ENCODE measurements at places on chromosomes 3 and 15. TPM values are rescaled to one million over a fixed set of nuclear protein-coding genes. Genes with fewer than 3 reads are reported as not detected.

DNA sequence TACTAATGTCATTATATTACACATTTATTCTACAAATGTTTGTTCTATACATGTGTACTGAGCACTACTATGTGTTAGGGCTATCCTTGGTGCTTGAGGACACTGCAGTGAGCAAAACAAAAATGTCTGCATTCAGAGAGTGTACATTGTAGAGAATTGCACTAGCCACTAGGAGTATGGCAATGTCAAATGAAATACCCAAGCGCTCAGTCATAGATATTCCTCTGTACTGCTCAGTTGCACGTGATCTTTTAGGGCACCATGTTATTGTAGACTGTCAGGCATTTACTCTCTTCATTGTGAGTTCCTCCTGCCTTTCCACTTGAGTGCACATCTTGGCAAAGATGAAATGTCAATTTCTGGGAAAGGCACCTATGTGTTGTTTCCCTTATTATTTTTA is 36.8 kb downstream of the FNDC3B start:
- DNase-seq, result no peak

DNA sequence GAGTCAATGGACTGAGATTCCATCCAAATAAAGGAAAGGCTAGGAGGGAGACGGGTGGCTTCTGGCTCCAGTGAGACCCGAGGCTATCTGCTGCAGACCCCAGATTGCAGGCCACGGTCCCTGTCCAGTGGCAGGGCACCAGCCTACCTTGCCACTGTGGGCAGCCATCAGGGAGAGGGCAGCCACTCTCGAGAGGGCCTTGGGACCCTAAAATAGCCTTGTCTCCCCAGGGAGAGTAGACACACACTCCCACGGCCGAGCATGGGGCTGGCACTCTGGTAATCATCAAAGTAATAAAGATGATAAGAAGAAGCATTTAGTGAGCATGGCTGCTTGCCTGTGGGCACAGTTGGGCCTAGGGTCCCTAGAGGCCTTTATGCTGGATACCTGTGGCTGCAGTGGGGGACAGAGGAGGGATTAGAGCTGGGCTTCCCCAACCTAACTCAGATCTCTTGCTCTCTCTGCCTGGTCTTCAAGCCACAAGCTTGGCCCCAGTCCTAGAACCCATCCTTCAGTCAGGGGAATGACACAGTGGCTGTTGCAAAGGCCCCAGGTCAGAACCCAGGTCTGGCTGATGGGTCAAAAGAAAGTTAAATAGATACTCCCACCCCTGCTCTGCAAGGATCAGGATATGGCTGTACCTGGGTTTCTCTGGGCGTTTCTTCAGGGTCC is 9.2 kb upstream of the VIPR1 start:
- no peak for DNase-seq

DNA sequence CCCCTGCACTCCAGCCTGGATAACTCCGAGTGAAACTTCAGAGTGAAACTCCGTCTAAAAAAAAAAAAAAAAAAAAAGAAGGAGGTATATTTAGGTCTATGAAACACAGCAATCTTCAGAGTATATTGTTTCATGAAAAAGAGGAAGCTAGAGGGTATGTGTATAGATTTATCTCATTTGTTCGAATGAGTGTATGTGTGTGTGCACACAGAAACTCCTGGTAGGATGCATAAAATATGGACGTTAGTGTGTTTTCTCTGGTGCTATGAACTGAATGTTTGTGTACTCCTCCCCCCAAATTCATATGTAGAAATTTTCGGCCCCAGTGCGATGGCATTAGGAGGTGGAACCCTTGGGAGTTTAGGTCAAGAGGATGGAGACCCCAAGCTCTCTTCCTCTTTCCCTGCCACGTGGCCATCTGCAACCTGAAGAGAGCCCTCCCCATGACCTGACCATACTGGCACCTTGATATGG is 98.6 kb upstream of the KLF13 start:
- no peak for DNase-seq

GRCh38 chr3:34065901-34066300 is 267.5 kb downstream of the PDCD6IP start:
- no peak for DNase-seq

DNA sequence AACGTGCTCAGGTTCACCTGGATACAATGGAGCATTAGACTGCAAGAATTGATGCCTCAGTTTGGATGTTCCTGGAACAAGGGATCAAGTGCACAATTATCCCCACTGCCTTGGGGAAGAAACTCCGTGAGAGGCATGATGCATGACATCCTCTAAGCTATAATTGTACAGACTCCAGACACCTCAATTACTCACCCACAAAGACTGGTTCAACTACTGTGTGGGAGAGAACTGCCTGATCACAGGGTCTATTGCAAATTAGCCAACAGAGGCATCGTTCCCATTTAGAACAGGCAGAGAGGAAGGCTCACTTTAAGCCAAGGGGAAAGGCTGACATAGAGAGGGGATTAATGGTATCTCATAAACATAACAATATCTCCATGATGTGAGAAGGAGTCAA is 43.5 kb downstream of the ARRDC4 start:
- DNase-seq, result no peak

DNA sequence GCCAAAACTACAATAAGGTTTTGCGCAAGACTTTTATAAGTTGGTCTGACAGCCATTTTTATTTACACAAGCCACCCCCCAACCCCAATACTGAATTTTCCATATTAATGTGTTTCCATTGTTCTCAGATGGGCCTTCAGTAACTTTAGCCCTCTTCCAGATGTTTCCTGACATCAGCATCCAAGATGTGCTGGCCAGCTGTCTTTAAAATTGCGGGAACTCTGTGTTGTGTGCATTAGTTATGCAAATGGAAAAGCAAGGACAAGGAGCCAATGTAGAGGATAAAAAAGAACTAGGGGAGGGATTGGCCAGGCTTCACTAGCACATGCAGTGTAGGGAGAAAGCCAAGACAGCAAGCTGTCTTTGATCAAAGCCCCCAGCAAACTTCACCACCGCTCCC is 45.4 kb downstream of the COMMD2 start:
- no peak for DNase-seq

DNA sequence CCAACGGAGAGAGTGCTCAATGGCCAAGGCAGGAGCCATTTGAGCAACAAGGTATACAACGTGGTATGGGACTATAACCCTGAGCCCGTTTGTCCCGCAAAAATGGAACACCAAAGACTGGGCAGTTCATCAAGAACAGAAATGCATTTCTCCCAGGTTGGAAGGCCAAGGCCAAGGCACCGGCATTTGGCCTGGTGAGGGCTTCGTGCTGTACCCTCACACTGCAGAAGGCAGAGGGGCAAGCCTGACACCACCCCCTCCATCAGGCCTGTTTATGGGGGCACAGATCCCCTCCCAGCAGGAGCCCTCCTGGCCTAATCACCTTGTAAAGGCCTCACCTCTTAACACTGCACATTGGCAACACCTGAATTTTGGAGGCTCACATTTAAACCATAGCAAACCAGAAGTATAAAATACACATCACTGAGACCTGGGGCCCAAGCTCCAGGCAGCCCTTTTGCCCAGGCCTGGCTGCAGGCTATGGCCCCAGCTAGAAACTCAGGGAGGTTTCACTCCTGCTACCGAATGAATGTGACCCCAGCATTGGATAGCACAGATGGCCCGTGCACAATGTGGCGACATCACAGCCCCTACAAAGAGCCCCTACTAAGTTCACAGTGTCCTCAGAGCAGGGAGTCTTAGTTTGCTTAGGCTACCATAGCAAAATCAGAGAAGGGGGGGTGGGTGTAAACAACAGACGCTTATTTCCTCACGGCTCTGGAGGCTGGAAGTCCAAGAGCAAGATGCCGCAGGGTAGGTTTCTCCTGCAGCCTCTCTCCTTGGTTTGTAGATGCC is 47.1 kb downstream of the KLF15 start:
- no peak for DNase-seq

DNA sequence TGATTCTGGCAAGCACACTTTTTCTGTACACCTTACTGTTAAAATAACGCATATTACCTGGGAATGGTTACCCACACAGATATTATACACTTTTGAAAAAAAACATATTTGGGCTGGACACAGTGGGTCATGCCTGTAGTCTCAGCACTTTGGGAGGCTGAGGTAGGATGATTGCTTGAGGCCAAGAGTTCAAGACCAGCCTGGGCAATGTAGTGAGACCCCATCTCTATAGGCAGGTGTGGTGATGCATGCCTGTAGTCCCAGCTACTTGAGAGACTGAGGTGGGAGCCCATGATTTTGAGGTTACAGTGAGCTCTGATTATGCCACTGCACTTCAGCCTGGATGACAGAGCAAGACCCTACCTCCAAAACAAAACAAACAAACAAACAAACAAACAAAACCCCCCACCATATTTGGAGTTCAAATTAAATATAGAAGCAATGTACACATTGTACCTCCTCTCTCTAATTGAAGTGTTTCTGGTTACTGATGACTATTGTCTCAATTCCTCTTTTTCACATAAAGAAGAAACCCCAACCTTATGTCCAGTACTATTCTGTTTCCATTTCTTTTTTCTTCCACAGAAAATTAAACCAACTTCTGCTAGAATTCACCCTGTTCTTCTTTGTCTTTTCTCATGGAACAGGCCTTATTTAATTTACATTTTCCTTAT is 152.6 kb upstream of the UMPS start:
- DNase-seq, result no peak

- DNase-seq, result no peak
Observed at GRCh38 chr3:165938986-165939540, 101.8 kb upstream of the BCHE start.

DNA sequence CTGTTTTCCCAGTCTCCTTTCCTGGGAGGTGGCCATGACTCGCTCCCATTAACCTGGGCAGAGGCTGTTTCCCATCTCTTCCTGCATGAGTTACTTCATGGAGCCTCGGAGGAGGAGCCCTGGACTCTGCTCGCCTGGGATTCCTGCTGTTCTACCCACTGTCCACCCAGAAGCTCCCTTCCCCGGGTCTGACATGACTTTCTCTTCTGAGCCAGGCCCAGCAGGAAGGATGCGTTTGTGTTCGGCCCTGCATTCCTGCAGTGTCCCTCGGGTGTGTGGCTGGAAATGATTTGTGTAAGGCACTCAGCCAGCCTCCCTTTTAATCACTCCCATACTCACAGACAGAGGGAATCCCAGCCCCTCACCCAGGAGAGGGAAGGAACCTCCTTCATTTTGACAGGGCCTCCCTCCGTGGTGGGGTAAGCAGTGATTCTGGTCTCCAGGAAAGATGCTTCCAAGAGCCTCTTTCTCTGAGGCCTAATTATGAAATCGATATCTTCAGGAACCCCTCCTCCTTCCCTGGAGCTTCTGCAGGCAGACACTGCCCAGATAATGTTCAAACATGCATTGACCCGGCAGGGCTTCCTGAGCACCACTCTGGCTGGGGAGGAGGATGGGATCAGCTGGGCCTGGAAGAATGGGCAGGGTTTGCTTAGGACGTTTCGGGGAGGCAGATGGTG is 41.6 kb upstream of the DLG1 start:
- DNase-seq, result no peak

DNA sequence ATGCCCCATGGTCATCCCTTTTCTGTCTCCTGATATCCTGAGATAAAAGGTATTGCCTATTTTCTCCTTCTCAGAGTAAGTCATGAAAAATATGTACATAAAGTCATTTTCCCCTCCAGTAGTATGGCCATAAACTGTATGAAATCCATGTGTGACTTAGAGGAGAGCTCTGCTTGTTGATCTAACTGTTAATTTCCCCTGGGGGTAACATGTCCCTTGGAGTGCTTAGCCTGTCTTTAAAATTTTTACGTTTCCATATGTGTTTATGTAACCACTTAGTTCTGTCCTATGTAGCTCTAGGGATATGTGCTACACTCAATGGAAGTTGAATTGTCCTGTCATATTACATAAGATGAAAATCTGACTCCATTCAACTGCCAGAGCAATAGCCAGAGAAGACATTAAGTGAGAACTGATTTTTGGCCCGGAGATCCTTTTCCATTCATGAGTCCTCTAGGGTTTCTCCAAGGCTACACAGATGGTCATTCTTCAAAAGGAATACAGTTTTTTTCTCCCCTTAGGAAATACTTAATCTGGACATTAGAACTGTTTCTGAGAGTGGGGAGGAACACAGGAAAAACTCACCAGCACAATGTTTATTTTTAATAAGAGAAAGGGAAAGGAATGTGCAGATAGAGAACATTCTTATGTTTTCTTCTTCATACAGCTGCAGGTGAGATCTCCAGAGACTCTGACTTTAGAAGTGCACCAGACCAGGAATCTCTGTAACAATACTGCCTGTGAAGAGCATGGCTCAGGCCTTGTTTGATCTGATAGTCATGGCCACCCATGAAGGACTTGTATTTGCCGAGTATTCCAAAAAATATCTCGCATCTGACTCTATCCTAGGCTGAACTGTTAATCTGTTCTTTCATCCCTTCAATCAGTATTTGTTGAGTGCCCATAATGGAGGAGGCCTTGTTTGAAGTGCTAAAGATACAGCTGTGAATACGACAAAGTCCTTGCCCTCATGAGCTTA is 29.8 kb upstream of the CLRN1 start:
- DNase-seq, result no peak

GRCh38 chr15:98241032-98241554 is 280.6 kb downstream of the ARRDC4 start:
- no peak for DNase-seq

DNA sequence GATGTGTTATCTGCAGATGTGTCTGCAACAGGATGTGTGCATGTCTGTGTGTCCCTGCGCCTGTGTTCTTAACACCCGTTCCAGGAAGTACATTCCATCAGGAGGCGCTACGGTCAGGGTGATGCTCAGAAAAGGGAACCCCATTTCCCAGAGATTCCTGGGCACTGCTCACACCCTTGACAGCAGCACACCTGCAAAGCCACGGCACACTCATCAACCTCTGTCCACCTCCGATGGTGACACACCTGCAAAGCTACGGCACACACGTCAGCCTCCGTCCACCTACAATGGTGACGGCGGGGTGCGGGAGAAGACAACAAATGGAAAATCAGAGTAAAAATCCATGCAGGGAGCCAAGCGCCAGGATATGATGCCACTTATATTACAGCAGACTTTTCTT is 55.4 kb downstream of the NIPA2 start:
- no peak for DNase-seq

DNA sequence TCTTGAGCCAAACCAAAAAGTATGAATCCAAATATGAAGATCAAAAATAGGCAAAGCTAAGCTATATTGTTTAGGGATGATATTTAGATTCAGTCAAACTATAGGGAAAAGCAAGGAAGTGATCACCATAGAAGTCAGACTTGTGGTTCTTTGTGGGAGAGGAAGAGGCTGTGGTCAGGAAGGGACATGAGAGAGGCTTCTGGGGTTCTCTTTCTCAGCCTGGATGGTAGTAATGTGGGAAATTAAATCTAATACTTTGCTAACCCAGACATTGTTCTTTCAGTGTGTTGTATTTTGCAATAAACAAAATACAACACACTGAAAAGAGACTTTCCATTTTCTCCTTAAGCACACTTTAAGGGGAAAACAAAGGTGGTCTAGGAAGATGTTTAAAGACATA is 3.1 kb downstream of the CX3CR1 start:
- no peak for DNase-seq

- DNase-seq, result no peak
Observed at GRCh38 chr3:130073582-130073981, 8.0 kb upstream of the ALG1L2 start.

Gene ST3GAL6
- 6.5 TPM for total RNA-seq

Gene TMC3
- not detected for total RNA-seq

Gene SEMA6D
- 12.8 TPM for total RNA-seq

Gene SLC2A2
- not detected for total RNA-seq

Gene PROK2
- not detected for total RNA-seq

Gene UNC13C
- total RNA-seq, result 0.08 TPM

Gene PLXND1
- 1,753 TPM for total RNA-seq

Gene ZSCAN2
- 22.0 TPM for total RNA-seq
